PC-9 (cell line): ENCODE measurements at places on chromosomes 5 and 9. TPM values are rescaled to one million over a fixed set of nuclear protein-coding genes. Genes with fewer than 3 reads are reported as not detected.

PLAC8L1 gene
- not detected in 2 replicates for total RNA-seq

DNA sequence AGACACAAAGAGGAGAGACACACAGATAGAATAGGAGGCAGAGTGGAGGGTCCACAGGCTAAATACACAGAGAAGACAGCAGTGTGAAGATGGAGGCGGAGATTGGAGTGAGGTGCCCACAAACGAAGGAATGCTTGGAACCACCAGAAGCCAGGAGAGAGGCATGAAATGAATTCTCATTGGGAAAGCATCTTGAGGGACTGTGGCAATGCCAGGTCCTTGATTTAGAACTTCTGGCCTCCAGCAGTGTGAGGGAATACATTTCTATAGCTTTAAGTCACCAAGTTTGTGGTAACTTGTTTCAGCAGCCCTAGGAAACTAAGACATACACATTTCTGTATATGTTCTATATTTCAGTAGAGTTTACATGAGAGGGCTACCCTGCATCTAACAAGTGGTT, 396.6 kb upstream of the ZNF608 start:
- no peak overlapping the region for H3K27ac ChIP-seq
- H3K4me3 ChIP-seq: no peak overlapping the region
- no peaks in the 10 kb centered on the region for H3K36me3 ChIP-seq

DNA sequence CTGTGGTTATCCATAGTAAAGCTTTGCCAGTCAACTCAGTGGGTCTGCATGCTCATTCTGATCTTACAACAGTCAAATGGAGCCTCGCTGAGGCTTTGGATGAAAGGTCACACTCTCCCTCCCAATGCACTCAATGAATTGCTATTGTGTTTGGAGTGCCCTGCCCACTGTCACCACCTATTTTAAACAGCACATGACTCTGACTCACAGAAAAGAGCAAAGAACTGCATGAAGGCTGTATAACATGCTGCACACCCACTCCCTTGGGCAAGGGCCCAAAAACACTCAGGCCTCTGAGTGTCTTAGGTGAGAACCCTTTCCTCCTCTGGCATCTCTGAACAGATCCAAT, 118.7 kb upstream of the CCDC112 start:
- peak overlapping the region; percentile 69 for H3K27ac ChIP-seq
- no peaks in the 10 kb centered on the region for H3K27me3 ChIP-seq
- no peaks in the 10 kb centered on the region for H3K36me3 ChIP-seq
- H3K4me1 ChIP-seq: peaks cover 36% of the 10 kb centered on the region
- H3K4me3 ChIP-seq: no peak overlapping the region
- peak; percentile 56 for DNase-seq

DNA sequence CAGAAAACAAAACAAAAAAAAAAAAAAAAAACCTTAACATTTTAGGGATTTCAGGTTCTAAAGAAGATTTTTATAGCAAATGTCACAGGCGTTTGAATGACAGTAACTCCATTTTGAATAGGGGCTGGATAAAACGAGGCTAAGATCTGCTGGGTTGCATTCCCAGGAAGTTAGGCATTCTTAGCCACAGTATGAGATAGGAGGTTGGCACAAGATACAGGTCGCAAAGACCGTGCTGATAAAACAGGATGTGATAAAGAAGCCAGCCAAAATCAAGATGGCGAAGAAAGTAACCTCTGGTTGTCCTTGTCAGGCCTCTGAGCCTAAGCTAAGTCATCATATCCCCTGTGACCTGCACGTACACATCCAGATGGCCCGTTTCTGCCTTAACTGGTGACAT, 425.6 kb upstream of the PTPRD start:
- no peaks in the 10 kb centered on the region for H3K36me3 ChIP-seq
- no peak overlapping the region for H3K27ac ChIP-seq
- no peaks in the 10 kb centered on the region for H3K27me3 ChIP-seq
- no peaks in the 10 kb centered on the region for H3K4me1 ChIP-seq
- no peak overlapping the region for H3K4me3 ChIP-seq

GRCh38 chr5:69024241-69024651, 69.6 kb upstream of the SLC30A5 start:
- H3K36me3 ChIP-seq: no peaks in the 10 kb centered on the region
- DNase-seq: peak; percentile 22
- no peaks in the 10 kb centered on the region for H3K4me1 ChIP-seq

OR1Q1 gene
- not detected in 2 replicates for total RNA-seq

- H3K27ac ChIP-seq: no peak overlapping the region
- H3K4me1 ChIP-seq: no peaks in the 10 kb centered on the region
- no peak for DNase-seq
- H3K27me3 ChIP-seq: peaks cover 59% of the 10 kb centered on the region
- H3K4me3 ChIP-seq: no peak overlapping the region
- H3K36me3 ChIP-seq: no peaks in the 10 kb centered on the region
These were observed 27.0 kb downstream of the MSX2 start for GRCh38 chr5:174751154-174752000.

DNA sequence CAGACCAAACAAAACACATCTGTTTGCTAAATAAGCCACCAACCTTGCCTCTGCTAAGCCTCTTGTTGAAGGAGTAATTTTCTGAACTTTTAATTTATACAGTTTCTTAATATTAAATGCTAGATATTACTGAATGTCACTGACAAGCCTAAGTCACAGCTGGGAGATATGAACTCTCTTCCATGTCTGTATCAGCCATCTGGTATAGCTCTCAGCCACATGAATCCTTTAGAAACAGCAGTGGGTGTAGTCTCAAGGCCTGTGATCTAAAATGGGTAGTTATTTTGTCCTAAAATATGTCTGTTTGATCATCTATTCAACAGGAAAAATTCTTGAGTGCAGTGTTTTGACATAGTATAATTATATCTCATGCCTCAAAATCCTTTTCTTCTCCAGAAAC, 97.2 kb downstream of the CAMK4 start:
- H3K4me1 ChIP-seq: no peaks in the 10 kb centered on the region
- H3K27me3 ChIP-seq: no peaks in the 10 kb centered on the region
- H3K36me3 ChIP-seq: no peaks in the 10 kb centered on the region
- no peak overlapping the region for H3K4me3 ChIP-seq
- no peak for DNase-seq
- H3K27ac ChIP-seq: no peak overlapping the region

GRCh38 chr5:135235551-135236227, 163.3 kb downstream of the MACROH2A1 start:
- H3K4me3 ChIP-seq: no peak overlapping the region
- no peak overlapping the region for H3K27ac ChIP-seq
- no peaks in the 10 kb centered on the region for H3K36me3 ChIP-seq
- DNase-seq: no peak
- H3K27me3 ChIP-seq: no peaks in the 10 kb centered on the region
